Adrenal gland (tissue), 19 donors: ENCODE measurements at places on chromosomes 16 and 17. TPM values are rescaled to one million over a fixed set of nuclear protein-coding genes. Genes with fewer than 3 reads are reported as not detected.

Gene TMEM92
- not detected for total RNA-seq

Gene KRT20
- total RNA-seq = not detected

Gene PLK1
- total RNA-seq = 3.1 TPM

Gene RUNDC3A
- total RNA-seq = 9.0 TPM

Gene MYOCD
- total RNA-seq = 4.3 TPM

DNA sequence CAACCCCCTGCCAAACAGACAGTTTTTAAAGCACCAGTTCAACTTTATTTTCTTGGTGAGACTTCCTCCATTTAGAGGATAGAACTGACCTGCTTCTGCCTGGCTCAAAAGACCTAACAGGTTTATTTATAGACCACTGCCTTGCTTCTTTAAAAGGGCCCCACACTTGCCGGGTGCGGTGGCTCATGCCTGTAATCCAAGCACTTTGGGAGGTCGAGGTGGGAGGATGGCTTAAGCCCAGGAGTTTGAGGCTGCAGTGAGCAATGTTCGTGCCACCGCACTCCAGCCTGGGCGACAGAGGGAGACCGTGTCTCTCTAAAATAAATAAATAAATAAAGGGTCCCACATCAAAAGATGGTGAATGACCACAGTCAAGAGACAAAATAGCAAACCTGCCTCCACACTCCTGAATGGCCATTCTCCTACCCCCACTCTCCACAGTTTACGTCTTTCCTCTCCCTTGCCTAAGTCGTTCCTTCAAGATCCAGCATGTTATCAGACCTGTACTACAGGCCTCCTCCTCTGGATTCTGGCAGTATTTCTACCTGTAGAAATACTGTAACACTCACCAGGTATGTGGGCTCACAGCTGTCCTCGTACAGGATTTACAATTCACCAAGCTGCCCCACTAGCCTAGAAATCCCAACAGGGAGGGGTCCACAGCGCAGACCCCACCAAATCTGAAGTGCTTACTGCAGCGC is 95.6 kb downstream of the SMG6 start:
- DNase-seq = no peak

GRCh38 chr17:46194393-46195216 is 1.4 kb upstream of the KANSL1 start:
- no peak for DNase-seq

DNA sequence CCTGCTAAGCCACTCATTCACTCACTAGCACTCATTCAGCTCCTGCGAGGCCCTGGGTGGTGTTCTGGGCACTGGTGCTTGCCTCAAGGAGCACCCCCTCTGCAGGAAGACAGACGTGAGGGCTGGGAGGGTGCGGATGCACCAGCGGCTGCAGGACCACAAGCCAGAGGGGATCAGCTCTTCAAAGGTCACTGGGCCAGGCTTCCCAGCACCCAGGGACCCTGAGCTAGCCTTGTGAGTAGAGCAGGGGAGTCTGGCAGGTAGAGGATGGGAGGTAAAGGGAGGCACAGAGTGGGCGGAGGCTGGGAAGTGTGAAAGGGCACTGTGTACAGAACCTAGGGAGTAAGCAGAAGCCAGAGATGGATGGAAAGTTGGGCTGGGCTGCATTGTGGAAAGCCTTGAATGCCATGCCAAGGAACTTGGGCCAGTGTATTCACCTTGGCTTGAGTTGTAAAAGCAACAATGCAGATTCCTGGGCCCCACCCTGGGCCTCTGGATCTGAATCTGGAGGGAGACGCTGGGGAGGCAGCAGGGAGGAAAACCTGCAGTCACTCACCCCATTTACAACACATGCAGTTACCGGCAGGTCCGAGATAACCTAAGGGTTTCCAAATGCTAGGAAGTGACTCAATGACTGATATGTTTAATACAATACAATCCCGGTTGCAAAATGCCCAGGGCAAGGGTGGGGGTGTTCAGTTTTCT is 1.7 kb downstream of the IL4R start:
- DNase-seq = peak; percentile 84

DNA sequence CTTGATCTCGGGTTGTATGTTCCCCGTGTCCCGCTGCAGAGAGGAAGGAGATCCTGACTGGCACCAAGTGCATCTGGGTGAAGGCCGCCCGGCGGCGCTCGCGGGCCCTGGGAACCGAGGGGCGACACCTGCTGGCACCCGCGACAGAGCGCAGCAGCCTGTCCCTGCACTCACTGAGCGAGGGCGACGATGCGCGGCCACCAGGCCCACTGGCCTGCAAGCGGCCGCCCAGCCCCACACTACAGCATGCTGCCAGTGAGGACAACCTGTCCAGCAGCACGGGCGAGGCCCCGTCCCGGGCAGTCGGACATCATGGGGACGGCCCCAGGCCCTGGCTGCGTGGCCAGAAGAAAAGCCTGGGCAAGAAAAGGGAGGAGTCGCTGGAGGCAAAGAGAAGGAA is 7.5 kb downstream of the BTBD17 start:
- DNase-seq = peak; percentile 48

DNA sequence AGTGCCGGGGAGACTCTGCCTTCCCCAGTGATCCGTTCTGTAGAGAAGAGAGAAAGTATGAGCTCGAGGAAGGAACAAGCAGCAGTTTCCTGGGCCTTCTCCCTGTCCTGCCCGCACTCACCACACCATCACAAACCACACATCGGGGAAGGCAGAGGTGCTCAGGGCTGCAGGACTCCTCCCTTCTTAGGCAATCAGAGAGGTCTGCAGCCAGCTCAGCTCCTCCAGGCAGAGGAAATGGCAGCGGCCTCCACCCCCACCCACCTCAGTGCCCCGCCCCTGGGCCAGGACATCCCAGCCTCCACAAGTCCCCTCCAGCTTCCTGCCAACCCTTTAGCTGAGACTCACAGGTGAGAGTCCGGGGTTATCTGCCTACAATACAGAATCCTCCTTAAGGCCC is 2.0 kb downstream of the ZNF319 start:
- DNase-seq = no peak

- no peak for DNase-seq
Measured at GRCh38 chr17:72886622-72887021, 205.9 kb downstream of the SLC39A11 start.

- DNase-seq = no peak
Measured at GRCh38 chr16:50099957-50100648, 34.3 kb downstream of the HEATR3 start.

DNA sequence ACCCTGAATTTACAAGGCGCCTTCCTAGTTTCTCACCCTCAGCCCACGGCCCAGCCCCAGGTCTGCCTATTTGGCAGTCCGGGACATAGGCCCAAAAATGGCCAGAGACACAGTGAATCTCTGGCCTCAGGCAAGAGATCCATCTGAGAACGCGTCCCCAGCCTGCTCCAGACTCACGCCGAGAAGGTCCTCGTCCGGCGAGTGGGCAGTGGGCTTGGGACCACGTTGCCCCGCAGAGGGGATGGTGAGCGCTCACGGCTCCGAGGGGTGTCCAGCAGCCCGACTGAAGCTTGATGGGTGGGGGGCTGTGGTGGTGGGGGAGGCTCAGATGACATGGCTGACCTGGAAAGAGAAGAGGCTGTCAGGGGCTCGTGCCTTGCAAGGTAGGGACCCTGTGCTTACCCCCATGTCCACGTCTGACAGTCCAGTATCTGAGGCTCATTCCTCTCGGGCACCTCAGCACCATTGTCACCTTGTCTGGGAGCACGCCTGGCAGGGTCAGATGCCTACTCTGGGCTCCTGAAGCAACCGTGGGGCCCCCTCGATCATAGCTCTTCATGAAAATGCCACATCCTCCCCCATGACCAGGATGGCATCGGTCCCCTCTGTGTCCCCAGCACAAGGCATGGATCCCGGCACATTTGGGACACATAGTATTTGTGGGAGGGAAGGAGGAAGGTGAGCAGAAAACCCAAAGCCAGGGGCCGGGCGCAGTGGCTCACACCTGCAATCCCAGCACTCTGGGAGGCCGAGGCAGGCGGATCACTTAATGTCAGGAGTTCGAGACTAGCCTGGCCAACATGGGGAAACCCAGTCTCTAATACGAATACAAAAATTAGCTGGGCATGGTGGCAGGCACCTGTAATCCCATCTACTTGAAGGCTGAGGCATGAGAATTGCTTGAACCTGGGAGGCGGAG is 9.6 kb downstream of the CARHSP1 start:
- no peak for DNase-seq

DNA sequence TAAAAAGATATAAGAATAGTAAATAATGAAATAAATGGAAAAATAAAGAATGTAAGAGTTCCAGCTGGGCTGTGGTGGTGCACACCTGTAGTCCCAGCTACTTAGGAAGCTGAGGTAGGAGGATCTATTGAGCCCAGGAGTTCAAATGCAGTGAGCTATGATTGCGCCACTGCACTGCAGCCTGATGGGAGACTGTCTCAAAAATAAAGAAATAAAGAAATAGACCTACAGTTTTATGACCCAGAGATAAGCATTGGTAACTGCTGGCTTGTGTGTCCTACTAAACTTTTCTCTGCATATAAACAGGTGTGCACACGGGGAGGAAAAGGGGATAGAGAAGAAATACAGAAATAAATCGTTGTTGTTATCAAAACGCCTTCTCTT is 7.8 kb upstream of the PDP2 start:
- DNase-seq = peak; percentile 35

DNA sequence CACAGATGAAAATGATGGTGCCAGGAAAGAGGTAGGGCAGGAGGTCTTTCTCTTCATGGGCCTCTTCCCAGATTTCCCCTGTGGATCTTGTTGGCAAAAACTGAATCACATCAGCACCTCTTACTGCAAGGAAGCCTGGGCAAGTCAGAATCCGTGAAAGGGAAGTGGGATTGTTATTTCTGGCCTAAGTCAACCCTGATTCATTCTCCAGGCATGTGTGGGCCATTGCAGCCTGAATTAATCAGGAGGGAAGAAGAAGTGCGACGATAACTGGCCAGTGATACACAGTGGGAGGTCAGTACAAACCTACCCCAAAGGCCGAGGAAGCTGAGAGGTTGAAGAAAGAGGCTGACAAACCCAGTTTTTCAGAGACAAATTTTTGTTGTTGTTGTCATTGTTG is 17.9 kb upstream of the NSMCE1 start:
- DNase-seq = peak; percentile 39

DNA sequence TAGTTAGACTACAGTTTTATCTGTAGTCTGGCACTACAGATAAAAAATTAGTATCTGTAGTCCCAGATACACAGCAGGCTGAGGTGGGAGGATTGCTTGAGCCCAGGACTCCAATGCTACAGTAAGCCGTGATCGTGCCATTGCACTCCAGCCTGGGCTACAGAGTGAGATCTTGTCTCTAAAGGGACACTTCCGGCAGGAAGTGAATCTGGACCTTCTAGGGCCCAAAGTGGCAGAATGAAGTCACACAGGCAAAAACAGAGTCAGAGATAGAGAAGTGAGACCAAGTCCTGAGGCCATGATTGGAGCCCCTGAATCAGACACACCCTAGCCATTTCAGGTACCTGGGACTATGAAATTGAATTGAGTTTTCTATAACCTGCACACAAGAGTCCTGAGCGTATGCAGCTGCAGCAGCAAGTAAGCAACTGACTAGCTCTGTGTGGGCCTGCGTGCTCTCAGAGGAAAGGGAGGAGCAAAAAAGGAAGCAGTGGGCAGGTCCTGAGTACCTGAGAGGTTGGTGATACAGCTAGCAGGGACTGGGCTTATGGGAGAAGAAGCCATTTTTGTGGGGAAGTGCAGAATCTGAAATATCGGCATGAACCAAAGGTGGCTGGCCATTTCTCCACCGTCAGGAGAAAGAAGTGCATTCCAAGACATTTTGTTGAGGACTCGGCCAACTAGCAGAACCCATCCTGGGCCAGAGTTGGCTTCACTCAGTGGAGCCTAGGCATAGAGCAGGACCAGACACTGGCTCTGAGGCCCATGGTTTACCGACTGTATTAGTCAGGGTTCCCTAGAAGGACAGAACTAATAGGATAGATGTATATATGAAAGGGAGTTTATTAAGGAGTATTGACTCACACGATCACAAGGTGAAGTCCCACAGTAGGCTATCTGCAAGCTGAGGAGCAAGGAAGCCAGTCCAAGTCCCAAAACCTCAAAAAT is 27.2 kb upstream of the BRD7 start:
- no peak for DNase-seq
